Left renal pelvis (tissue), 4 donors: ENCODE measurements at places on chromosomes 4 and X. TPM values are rescaled to one million over a fixed set of nuclear protein-coding genes. Genes with fewer than 3 reads are reported as not detected.

EFHC2 gene
- 8.7 TPM for polyA plus RNA-seq

GRCh38 chr4:110787109-110787508 lies 164.2 kb upstream of the PITX2 start:
- no peak for DNase-seq

DSPP gene
- not detected for polyA plus RNA-seq

CBR4 gene
- 52.0 TPM for polyA plus RNA-seq

GRCh38 chrX:135973025-135973547 lies 702 bp downstream of the MMGT1 start:
- DNase-seq: no peak

GRCh38 chr4:158775091-158775651 lies 6.3 kb downstream of the FNIP2 start:
- no peak for DNase-seq

DNA sequence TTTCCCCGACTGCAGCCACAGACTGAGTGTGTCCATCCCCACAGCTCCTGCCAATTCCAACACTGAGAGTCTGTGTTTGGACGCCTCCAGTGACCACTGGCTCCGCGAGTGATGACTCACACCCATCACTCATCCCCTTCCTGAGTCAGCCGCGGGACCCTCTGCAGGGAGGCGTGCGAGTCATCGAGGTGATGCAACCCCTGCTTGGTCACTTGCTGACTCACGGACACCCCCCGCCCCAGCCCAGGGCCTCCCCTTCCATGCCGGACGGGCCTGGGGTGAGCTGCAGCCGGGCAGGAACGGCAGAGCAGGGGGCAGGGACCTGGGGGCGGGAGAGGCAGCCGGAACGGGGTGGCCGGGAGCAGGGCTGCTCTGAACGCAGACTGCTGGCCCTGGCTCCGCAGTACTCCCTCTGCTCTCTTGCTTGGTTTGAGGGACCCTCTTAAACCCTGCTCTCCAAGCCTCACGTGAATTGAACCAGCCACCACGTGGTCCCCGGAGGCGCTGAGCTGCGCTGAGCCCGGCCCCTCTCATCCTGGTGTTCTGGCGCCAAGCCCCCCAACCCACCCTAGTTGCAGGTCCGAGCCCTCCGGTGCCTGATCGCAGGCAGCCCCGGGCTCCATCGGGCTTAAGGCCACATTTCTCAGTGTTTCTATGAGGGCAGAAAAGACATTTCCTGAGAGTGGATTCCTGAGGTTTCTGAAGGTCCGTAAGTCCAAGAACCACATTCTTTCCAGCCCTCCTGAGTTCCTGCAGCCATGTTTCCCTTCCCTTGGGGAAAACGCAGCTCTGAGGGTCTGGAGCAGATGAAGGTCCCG lies 32.4 kb downstream of the FGFRL1 start:
- no peak for DNase-seq

DNA sequence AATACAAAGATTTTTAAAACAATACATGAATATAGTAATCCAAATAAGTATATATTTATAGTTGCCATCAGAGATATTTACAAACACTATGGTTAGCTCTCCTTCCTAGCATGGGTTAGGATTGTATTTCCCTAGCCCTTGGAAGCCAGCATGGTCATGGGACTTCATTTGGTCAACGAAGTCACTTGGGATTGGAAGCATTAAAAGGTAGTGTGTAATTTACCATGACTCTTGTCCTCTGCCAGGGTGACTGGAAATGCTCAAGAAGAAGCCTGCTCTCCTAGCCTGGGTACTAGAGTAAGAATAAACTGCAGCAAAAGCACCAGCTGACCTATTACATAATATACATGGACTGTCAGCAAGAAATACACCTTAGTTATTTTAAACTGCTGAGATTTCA lies 102.9 kb downstream of the COL25A1 start:
- DNase-seq: no peak
